ENCODE measurements at places on chromosomes 4 and X.

DNA sequence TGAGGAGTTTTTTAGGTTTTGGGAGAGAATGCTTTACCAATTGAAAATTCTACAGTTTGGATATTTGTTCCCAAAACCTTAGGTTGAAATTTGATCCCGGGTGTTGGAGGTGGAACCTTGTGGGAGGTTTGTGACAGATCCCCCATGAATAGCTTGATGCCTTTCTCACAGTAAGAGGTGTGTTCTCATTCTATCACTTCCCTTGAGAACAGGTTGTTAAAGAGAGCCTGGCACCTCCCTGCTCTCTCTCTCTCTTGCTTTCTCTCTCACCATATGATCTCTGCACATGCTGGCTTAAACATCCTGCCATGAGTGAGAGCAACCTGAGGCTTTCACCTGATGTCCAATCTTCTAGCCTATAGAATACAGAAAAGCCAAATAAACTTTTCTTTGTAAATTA lies 1475.5 kb upstream of the AGA start:
- DNase-seq, result no peak

GRCh38 chr4:178244785-178245184 lies 802.5 kb upstream of the AGA start:
- DNase-seq, result no peak

- DNase-seq, result no peak
Measured at GRCh38 chr4:179941911-179942310, 2301.3 kb upstream of the TENM3 start.

DNA sequence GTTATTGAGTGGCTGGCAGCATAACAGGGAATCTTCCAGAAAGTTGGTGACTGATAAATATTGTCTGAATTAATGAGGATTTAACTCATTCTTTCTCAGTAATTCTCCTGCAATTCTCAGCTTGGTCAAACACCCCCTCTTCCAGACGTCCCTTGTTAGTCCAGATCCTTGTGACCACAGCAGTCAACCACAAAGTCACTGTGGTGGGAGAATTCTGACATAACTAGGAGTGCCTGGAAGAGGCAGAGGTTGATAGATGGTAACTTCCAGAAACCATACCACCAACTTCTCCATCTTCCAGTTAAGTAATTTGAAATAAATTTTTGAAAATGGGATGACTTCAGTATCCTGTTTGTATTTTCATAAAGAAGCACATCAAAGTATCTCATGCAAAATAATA lies 90.1 kb downstream of the CEP44 start:
- no peak for DNase-seq

- no peak for DNase-seq
Measured at GRCh38 chrX:856566-857290, 226.1 kb downstream of the SHOX start.
